ENCODE measurements at places on chromosomes 2 and 18.
A peak's percentile ranks its signal among the peaks of the same experiment; 100 is the strongest.

DNA sequence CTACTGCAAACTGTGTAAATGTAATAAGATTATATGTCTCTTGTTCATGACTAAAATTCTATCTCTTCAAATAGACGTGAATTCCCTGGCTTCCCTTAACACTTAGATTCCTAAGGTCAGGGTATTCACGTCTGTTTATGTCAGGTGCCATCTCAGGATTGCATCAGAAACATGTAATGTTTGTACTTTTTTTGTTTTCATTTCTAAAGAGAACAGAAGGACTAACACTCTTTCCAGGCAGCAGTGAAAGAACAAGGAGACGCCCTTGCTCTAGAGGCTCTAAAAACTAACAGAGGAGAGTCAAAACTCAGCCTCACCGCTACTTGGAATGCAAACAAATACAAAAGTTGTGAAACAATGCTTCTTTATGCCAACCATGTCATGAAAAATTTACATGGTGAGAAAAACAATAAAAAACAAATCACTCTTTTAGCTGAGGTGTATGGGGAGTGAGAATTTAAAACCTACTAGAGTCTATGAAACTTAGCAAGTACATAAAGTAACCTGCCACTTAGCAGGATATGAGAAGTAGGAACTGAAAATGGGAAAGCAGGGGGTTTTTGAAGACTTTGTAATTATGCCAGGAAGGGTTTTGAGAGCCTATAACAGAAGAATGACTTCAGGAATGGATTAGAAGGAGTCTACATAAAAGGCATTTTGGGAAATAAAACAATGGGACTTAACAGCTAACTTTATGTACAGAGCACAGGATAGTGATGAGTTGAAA, 522.7 kb downstream of the THSD7B start:
- DNase-seq, result no peak

DNA sequence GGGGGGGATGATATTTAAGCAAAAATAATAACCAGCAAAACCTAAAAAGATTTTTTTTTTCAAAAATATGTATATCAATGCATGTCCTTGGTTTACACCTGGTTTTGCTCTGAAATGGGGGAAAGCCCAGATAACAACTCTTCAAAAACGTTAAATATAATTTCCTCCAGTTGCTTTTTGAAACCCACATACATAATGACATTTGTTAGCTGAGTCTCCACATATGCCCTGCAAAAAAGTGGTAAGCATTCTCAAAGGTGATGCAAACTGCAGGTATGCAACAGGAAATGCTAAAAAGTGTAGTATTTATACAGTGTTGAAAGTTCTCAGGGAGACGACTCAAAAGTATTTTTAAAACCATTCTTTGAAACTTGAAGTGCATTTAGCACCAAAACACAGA, 258.6 kb downstream of the ZEB2 start:
- no peak for DNase-seq

GRCh38 chr2:161746891-161747535, 122.8 kb downstream of the SLC4A10 start:
- DNase-seq, result no peak

- no peak for DNase-seq
These were observed 18.9 kb upstream of the PDIA6 start for GRCh38 chr2:10831400-10831985.

DNA sequence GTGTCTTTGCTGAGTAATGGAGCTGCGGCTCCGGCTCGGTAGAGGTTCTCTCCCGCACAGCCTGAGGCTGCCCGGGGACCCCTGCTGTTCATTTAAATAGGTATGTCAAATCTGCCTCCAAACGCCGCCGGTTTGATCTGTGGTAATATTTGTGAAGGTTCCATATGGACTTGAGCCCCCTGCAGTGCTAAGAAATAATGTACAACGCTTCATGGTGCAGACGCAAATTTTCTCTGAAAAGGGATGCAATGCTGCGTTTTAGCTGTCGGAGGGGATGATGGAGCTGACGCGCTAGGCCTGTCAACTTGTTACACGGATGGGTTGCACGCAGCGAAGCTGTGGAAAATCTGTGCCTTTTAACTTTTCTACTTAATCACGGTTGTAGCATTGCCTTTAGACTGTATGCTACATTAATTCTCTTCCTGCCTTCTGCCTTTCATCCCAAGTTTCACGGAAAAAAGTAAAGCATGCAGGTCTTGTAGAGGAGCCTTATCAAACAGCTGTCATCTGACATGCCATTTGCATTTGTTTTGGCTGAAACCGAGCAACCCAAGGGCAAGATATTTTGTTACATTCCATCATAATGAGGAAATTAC, 43.2 kb downstream of the MRPS9 start:
- no peak for DNase-seq

- no peak for DNase-seq
These were observed 101.5 kb upstream of the SETBP1 start for GRCh38 chr18:44579028-44579702.

DNA sequence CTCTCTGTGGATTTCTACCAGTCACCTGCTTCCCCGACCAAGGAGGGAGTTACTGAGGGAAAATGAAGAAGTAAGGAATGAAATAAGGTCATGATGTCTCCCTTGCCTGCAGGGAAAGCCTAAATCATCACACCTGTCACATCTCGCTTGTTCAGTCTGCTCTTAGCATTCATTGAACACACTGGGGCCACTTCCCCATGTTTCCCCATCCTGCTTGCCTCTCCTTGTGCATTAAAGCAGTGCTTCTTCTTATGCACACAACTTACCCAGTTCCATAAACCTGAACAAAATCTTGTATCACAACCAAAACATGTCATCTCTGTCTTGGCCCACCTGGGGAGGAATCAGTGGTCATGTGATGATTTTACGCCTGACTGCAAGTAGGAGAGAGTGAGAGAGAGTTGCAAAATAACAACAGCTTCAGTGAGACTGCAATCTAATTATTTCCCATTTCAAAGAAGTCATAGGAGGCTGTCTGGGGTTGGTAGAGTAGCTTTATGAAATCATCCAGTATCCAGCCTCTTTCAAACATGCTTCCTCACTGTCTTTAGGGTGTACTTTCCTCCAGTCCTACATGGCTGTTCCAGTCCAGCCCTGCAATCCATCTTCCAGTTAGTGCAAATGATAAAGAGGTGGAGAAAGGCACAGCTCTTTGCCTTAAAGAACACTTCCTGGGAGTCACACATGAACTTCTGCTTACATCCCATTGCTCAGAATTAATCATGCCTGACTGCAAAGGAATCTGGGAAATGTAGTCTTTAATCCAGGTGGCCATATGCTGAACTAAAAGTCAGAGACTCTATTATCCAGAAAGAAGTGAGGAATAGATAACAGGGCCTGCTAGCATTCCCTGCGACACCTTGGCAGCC, 220.1 kb downstream of the HAUS1 start:
- DNase-seq, result no peak

DNA sequence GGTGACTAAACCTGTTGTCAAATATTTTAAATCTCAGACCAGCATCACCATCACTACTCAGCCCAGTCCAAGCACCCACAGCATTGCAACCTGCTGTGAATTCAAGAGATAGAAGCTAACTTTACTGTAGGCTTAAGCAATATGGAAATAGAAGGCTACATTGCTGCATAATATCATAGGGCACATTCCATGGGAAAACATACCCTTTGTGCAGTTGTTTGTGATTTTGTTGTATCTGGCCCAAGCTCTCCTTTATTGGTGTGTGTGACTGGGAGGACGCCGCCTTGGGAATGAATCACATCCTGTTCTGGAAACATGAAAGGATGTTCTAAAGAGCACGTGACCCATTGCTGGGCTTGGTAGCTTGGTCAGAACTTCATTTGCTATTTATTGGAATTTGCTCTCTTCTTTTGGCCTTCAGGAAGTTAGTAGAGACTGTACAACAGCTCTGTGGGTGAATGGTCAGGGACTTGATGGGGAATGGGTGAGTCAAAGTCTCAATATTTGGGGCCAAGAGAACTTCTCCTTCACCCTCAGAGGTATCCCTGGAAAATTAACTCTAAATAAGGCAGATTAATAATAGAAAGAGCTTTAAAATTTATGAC, 106.8 kb upstream of the SERPINE2 start:
- DNase-seq, result no peak

GRCh38 chr2:240868286-240869108, at the start of gene AGXT:
Gene AGXT (plus strand): TSS chr2:240868824. CDS start chr2:240868866, 42 bp downstream.
- no peak for DNase-seq

DNA sequence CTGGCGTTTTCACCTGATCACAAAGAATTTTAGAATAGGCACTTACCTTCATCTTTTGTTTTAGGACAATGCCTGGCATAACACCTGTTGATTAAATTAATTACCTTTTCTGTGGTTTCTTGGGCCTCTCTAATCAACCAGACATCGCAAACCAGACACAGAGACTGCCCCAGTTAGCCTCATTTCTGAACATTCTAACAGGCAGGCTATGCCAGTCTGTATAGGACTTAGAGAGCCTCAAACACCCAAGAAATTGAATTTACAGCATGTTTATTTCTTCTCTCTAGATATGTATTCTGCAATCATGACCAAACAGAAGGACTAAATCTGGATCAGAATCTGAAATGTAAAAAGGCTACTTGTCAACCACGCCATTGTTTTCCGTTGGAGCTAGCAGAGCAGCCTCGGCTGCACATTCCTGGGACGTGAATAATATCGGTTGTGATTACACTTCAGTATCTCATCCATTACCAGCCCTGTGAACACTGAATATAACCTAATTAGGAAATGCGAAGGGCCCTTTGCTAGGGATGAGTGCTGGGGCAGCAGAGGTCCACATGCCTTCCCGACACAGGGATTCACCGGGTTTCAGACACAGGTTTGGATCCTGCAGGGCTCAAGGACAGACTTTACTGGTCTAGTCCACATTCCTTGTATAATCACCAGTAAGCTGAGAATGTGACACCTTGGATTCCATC, 17.5 kb upstream of the CDC42EP3 start:
- no peak for DNase-seq

GRCh38 chr2:42268528-42269151, 92.4 kb downstream of the COX7A2L start:
- DNase-seq, result no peak

- DNase-seq, result peak; percentile 70
These were observed 77.3 kb upstream of the PHLPP1 start for GRCh38 chr18:62637807-62638687.

DNA sequence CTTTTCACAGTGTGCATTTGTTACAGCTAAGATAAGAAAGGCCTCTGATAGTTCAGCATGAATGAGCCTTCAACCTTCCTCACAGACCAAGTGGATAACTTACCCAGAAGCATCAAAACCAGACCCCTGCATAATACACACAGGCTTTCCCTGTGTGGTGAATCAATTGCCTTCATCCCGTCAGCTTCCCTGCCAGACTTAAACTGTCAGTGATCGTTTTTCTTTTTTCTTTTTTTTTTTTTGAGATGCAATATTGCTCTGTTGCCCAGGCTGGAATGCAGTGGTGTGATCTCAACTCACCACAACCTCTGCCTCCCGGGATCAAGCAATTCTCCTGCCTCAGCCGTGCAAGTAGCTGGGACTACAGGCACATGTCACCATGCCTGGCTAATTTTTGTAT, 20.5 kb upstream of the SLC35F5 start:
- no peak for DNase-seq

DNA sequence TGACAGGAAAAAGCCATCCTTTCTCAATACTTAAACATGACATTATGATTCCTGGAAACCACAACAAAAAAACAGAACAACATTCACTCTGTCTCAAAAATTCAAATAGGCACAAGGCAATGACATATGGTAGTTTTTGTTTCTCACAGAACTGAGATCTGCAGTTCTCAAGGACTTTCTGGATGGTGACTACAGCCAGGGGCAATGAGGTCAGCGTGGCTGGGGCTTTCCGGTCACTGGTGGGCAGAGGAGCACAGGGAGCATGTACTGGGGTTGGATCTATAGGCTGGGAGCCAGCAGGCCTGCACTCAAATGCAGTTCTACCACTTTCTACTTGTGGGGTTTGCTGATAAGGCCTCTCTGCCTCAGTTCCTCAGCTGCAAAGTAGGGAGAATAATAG, 72.0 kb downstream of the CTAGE1 start:
- DNase-seq, result no peak

DNA sequence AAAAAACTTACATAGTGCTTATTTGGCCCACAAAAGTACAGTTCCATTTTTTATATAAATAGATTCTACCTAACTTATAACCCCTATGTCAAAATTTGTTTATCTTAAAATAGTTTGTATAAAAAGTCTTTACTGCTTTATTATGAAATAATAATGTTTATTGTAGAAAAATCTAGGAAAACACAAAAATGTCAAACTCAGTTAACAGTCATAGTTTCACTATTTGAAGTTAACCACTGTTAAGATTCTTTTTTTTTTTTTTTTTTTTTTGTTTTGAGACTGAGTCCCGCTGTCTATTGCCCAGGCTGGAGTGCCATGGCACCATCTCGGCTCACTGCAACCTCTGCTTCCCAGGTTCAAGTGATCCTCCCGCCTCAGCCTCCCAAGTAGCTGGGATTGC, 26.5 kb upstream of the ABI2 start:
- no peak for DNase-seq

GRCh38 chr2:218387369-218388194, 5.5 kb downstream of the SLC11A1 start:
- no peak for DNase-seq

GRCh38 chr2:159045545-159046454, 77.4 kb downstream of the TANC1 start:
- DNase-seq, result no peak

DNA sequence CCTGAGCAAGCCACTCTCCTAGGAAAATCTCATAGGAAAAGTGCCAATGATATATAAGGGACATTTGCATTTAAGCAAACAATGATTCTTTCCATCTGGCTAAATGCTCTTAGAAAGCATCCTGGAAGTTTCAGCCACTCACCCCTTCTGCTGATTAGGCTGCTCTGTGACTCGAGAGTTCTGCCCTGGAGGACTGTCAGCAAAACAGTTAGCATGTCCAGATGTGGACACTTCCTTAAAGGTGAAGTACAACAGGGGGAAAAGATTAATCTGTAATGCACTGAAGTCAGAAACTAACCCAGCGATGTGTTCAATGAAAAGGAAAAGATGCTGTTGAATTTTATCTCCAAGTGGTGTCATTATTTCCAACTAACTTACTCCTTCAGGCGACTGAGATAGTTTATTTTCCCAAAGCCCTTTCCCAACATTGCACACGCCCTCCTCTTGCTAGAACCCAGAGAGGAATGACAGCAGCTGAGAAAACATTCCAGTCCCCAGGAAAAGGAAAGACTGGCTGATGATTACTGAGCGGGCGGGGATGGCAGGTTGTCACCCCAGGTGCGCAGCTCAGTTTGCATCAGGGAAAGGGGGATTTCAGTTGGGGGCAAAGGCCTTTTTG, 214.0 kb downstream of the SS18 start:
- no peak for DNase-seq

- DNase-seq, result no peak
These were observed 13.7 kb upstream of the TEX261 start for GRCh38 chr2:71008342-71008741.

GRCh38 chr18:44464398-44465180, 216.1 kb upstream of the SETBP1 start:
- DNase-seq, result no peak

- DNase-seq, result no peak
These were observed 99.2 kb upstream of the ASAP2 start for GRCh38 chr2:9107168-9108025.
